ENCODE measurements at places on chromosomes 6 and 20. TPM values are rescaled to one million over a fixed set of nuclear protein-coding genes. Genes with fewer than 3 reads are reported as not detected.

The DDX39B gene
- polyA plus RNA-seq = 76.0 TPM

The C20orf202 gene
- 3.3 TPM for polyA plus RNA-seq

The ABHD16B gene
- not detected for polyA plus RNA-seq

The JAG1 gene
- polyA plus RNA-seq = 1.1 TPM

The CTCFL gene
- 0.63 TPM for polyA plus RNA-seq

The PTCHD4 gene
- polyA plus RNA-seq = 38.7 TPM

The EDN1 gene
- 1.9 TPM for polyA plus RNA-seq

The ULBP1 gene
- polyA plus RNA-seq = not detected

The OR2B3 gene
- polyA plus RNA-seq = not detected

The RAD21L1 gene
- polyA plus RNA-seq = not detected

The XKR7 gene
- polyA plus RNA-seq = 0.04 TPM

The USP49 gene
- polyA plus RNA-seq = 1.0 TPM

The ZFP57 gene
- not detected for polyA plus RNA-seq

The DDR1 gene
- polyA plus RNA-seq = 2.1 TPM

The TTLL9 gene
- polyA plus RNA-seq = 0.14 TPM

The ANKRD60 gene
- not detected for polyA plus RNA-seq

The TULP1 gene
- polyA plus RNA-seq = not detected

The EYS gene
- polyA plus RNA-seq = 0.91 TPM

The IL17F gene
- 12.9 TPM for polyA plus RNA-seq

The C20orf96 gene
- polyA plus RNA-seq = 9.2 TPM

The PRDM13 gene
- polyA plus RNA-seq = not detected

The CLIC5 gene
- polyA plus RNA-seq = not detected

The RFX6 gene
- not detected for polyA plus RNA-seq

The PRPH2 gene
- polyA plus RNA-seq = 6.2 TPM

The SLC25A27 gene
- 97.0 TPM for polyA plus RNA-seq

The FOXF2 gene
- polyA plus RNA-seq = 0.67 TPM

The ATP6V1G2 gene
- polyA plus RNA-seq = 211 TPM

The PAX1 gene
- not detected for polyA plus RNA-seq

The COL21A1 gene
- 7.7 TPM for polyA plus RNA-seq

The MAN1A1 gene
- 123 TPM for polyA plus RNA-seq

Data from Purkinje cell (primary cell).